ENCODE measurements at places on chromosomes 16 and 17.

- no peak for DNase-seq
These were observed 24.8 kb downstream of the MAP1LC3B start for GRCh38 chr16:87416826-87417527.

GRCh38 chr17:59416184-59416583, 84.7 kb downstream of the YPEL2 start:
- DNase-seq = no peak

DNA sequence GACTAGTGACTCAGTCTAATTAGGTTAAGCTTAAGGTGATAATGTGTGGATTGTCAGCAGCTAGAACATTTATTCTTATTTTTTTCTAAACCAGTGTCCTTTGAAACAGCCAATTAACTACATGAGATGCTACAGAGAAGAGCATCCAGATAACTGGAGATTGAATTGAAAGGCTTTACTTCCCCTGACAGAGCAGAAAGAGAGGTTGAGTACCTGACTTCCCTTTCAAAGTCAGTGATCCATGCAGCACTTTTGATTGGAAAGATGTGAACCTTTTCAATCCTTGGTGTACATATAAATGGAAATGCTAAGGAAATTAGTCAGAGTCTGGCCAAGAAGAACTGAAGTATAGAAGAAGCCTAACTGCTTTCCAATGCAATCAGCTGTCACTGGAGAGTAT, 653.8 kb downstream of the CDH8 start:
- DNase-seq = no peak

DNA sequence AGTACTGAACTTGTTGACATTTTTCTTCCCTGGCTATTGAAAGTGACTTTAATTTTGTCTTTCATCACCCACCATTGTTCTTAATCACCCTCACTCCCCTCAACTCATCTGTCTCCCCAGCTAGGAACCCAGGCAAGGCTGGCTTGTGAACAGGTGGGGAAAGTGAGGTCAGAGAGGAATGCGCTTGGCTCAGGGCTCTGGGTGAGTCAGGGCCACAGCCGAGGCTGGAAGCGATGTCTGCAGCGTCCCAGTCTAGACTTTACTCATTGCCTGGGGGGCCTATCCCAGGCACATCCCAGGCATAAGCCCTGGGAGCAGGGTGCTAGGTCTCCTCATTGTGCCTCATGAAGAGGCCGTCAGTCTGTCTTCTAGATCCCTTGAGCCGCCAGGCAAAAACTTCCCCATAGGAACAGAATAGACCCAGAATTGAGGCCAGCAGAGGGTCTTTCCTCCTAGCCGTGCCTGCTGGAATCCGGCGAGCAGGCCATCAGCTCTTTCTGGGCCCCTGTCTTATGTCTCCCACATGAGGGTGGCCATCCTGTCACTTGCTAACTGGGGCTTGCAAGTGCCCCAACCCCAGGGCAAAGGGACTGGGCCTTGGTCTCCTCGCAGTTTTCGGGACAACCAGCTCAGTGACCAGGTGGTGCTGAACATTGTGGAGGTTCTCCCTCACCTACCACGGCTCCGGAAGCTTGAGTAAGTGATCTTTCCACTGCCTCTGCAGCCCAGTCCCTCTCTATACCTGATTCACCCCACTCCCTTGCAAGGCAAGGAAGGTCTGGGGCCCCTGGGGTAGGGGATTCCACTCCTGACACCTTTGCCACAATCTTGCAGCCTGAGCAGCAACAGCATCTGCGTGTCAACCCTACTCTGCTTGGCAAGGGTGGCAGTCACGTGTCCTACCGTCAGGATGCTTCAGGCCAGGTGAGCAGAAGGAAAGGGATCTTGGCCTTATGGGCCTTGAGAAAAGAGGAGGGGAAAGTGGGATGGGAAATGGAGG, 40.1 kb downstream of the NLRC5 start:
- DNase-seq = no peak

- no peak for DNase-seq
These were observed 42.3 kb upstream of the ZNF750 start for GRCh38 chr17:82881900-82882714.

DNA sequence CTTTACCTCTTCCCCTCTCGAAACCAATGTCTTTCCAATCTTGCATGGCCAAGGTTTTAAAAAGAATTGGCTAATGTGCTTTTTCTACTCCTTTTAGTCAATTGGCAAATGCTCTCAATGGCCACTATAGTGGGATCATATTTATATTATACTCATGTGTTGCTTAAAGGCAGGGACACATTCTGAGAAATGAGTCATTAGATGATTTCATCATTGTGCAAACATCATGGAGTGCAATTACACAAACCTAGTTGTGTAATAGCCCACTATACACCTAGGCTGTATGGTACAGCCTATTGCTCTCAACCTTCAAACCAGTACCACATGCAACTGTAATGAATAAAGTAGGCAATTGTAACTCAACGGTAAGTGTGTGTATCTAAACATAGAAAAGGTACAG, 180.9 kb downstream of the HS3ST3A1 start:
- DNase-seq = no peak

DNA sequence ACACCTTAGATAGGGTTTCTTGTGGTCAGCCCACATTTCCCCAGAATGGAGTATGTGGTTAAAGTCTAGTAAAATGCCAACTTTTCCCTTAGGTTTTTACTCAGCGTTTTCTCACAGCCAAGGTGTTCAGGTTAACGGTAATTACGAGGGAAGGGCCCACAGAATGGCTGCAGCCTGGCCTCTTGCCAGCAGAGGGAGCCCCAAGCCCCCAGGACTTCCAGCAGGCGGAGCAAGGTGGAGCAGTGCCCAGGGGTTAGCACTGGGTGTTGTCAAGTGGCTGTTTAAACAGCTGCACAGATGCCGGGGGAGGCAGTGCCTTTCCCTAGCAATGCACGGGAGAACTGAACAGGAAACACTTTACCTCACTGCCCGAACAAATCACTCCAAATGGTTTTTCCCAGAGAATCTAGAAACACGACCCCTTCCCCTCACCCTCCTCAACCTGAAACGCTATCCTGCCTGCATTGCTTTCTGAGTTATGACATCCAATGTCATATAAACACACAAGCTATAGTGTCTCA, 6.6 kb downstream of the PHB1 start:
- DNase-seq = no peak

- no peak for DNase-seq
These were observed 580.2 kb downstream of the KCNJ18 start for GRCh38 chr17:22272363-22273146.

GRCh38 chr17:67165201-67165600, 79.8 kb downstream of the HELZ start:
- DNase-seq = no peak

DNA sequence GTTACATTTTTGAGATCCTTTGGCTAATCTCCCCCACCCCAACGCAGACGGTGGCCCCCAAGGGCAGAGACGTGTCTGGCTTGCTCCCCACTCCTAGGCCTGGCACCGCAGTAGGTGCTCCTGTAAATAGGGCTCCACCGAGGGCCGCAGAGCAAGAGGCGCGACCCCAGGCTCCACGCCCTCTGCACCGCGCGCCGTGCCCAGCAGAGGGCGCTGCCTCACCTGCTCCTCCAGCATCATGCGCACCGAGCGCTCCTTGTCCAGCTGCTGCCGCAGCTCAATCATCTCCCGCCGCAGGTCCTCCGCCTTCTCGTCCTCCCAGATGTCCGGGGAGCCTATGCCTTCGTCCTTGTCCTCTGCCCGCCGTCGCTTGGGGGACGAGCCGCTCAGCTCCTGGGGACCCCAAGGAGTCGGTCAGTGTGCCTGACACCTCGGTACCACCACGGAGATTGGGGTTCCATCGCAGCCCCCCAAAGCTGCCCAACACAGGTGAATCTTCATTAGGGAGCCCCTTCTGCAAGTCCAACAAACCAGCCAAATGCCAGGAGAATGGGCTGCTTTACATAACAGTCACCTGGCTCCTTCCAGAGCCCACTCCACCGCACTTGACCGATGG, 11.2 kb downstream of the TFAP4 start:
- DNase-seq = no peak

DNA sequence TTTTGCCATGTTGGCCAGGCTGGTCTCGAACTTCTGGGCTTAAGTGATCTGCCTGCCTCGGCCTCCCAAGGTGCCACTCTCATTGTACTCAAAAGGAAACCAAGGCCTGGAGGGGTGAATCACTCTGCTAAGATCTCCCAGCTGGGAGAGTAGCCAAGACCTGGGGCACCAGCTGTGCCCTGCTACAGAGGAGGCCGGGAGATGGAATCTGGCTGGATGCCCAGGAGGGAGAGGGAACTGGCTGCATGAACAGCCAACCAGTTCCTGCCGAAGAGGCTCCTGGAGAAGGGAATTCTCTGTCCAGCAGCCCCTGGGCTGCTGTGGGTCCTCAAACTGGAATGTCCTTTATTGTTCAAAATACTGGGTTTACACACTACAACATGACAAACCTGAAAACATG, 238.7 kb upstream of the CIBAR2 start:
- no peak for DNase-seq

- no peak for DNase-seq
These were observed 64.9 kb downstream of the PLD6 start for GRCh38 chr17:17141279-17141678.

GRCh38 chr17:2593821-2594721, 617 bp downstream of the PAFAH1B1 start:
- DNase-seq = peak; percentile 39

DNA sequence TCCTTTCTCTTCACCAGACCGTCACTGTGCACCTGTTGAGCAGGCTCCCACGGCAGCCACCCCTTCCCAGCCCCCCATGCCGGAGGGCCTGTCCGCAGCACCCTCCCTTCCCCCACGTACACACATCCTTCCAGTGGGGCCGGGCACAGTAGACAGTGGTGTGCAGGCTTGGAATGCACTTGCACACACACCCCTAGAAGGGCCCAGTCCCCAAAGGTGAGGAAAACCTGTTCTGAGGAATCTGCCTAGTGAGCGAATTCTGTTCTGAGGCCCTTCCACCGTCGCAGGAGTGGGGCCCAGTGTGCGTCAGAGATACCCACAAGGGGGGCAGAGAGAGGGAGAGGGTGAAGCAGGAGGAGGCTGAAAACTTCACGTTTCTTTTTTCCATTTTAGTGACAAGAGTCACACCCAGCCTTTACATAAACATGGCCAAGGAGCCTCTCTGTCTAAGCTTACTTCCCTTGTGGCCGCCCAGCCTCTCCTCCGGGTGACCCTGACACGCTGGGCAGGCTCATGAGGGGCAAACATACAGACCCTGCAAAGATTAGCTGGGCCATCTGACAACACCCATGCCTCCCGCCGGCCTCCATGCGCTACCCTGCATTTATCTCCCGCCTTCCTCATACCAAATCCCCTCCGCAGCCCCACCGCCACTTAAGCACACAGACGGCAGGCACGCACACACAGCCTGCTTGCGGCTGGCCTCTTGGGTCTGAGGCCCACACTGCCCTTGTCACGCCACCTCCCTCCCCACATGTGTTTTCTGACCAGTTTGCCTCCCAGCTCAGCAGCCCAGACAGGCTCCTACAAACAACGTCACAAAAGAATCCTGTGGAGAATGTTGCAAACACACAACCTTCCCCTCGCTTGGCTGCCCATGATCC, 1.8 kb downstream of the ZBTB4 start:
- DNase-seq = no peak

GRCh38 chr16:47887496-47887895, 268.3 kb downstream of the ABCC12 start:
- DNase-seq = no peak

DNA sequence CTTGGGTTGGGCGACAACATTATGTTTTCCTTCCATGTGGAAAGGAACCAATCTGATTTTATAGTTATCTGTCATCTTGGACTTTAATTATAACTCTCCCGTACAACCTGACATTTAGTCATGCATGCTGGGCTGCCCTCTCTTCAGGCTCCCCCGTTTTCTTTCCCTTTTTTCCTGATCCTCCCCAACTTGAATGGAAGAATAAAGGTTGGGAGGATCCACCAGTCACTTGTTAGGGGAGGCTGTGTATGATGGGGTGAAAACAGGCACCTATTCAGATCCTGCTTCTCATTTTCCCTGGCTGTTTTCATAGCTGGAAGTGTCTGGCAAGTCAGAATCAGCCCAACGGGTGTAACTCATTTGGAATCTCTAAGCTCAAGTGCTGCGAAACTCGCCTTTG, 267.2 kb upstream of the SALL1 start:
- no peak for DNase-seq

GRCh38 chr16:56102183-56102686, 89.1 kb upstream of the GNAO1 start:
- no peak for DNase-seq

DNA sequence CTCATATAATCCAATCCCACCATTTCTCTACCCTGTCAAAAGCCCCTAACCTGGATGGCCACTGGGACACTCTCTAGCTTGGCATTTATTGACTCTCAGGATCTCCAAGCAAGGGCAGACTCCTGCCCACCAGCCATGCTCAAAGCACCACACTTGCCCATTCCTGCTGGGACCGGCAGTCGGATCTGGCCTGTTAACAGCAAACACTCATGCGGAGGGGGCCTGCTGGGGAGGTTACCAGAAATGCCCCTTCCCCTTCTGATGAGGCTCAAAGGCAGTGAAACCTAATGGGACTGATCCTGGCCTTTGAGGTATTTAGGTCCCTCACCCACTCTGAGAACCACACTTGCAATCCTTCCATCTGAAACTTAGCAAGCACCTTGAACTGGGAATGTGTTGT, 6.5 kb upstream of the CCL1 start:
- no peak for DNase-seq

GRCh38 chr16:86100205-86101136, 201.5 kb downstream of the IRF8 start:
- no peak for DNase-seq

- peak; percentile 54 for DNase-seq
These were observed 676.3 kb upstream of the GOT2 start for GRCh38 chr16:59410451-59410850.

GRCh38 chr16:29876594-29877249, 13.7 kb upstream of the CDIPT start:
- no peak for DNase-seq

- DNase-seq = no peak
These were observed 26.6 kb downstream of the CRAMP1 start for GRCh38 chr16:1638757-1639156.

- no peak for DNase-seq
These were observed 4.7 kb upstream of the FAAP100 start for GRCh38 chr17:81556863-81557262.
